ENCODE measurements at places on chromosomes 4 and X.

DNA sequence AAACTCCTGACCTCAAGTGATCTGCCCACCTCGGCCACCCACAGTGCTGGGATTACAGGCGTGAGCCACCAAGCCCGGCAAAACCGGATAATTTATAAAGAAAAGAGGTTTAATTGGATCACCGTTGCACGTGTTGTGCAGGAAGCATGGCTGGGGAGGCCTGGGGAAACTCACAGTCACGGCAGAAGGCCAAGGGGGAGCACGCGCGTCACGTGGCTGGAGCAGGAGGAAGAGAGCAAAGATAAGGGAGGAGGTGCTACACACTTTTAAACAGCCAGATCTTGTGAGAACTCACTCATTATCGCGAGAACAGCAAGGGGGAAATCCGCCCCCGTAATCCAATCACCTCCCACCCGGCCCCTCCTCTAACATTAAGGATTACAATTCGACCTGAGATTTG lies 177.9 kb upstream of the TENM3 start:
- DNase-seq: no peak

DNA sequence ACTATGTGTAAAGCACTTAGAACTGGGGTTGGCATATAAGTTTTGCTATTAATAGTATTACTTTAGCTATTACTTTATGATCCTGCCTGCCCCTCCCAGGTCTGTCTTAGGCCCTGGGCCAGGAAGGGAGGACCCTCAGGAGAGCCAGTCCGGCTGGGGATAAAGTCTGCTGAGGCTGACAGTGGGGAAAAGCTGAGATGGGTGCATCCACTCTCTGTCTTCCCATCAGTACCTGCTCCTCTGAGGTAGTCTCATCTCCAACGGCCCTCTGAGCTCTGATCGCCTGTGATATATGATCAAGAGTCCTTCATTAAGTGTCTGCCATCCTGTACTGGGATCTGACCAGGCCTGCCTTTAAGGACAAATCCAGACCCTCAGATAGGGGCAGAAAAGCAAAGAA lies 156.5 kb upstream of the PJA1 start:
- no peak for DNase-seq

DNA sequence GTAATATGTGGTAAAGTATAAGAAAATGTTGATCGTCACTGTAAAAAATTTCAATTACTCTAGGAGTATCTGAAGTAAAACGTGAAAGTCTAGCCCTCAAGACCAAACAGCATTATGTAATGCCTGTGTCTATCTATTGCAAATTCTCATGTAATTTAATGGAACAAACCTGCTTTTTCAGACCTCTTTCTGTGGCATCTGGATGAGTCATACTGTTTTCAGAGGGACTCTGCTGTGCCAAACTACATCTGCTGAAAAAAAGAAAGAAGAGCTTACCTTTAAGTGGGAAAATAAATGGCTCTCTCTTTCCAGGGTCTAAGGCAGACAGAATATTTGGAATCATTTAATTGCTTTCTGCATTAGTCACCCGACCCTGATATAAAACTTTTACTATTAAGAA lies 89.8 kb upstream of the ARMCX2 start:
- peak; percentile 46 for DNase-seq

GRCh38 chrX:290476-291166 lies 9.4 kb downstream of the PLCXD1 start:
- no peak for DNase-seq

- no peak for DNase-seq
These were observed 10.6 kb upstream of the AMOT start for GRCh38 chrX:112851161-112851779.

DNA sequence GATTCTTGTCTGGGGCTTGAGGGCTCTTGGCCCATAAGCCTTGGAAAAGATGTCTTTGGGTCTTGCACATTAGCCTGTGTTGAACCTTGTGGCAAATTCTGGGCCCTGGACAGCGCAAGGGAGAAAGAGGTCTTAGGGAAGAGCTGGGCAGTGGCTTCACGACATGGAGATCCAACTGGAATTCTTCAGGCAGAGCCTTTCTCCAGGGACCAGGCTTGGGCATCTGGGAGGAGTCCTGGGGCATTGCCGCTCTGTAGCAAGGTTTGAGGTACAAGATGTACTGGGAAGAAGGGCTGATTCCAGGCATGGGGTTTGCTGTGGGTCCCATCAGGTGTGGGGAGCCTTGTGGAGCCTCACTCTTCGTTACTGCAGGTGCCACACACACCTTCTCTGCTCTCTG lies 104.0 kb upstream of the ACTRT1 start:
- no peak for DNase-seq

DNA sequence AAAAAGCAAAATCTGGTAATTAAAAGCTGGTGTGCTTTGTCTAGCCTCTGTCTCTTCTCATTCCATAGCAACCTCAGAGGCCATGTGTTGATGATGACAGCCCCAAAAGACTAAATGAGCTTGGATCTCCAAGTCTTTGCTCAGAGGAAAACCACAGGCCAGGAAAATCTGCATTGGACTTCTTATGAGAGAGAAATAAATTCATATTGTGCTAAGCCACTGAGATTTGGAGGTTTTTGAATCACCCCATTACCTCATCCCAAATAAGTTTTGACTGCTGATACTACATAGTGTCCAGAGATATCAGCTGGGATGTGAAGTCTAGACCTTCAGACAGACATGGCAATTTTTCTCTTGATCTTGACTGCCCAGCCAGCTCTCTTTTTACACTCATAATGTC lies 178.6 kb upstream of the DIPK2B start:
- DNase-seq: no peak

- DNase-seq: no peak
These were observed 28.6 kb downstream of the NYX start for GRCh38 chrX:41475591-41476241.

DNA sequence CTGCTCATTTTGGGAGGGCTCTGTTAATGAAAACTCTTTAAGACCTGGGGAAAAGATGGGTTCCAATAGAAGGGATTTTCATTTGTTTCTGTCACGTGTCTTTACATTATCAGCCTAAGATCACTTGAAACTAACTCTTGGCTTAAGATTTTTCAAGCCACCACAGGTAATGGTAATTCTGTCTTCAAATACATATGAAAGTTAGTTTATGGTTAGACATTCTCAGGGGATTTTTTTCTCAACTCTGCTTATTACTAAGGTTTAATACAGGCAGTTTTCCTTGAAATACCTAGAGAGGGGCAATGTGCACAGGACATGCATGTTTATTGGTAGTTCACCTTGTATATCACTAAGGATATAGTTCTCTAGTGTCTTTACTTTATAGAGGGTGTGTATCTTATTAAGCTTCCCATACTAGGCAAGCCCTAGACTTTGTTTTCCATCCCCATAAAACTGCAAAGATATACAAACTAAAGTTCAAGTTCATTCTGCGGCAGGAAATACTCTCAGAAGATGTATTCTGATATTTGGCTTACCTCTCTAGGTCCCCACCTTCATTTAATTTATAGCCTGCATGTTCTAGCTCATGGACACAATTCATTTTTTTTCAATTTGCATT lies 38.2 kb upstream of the MYOZ2 start:
- no peak for DNase-seq

DNA sequence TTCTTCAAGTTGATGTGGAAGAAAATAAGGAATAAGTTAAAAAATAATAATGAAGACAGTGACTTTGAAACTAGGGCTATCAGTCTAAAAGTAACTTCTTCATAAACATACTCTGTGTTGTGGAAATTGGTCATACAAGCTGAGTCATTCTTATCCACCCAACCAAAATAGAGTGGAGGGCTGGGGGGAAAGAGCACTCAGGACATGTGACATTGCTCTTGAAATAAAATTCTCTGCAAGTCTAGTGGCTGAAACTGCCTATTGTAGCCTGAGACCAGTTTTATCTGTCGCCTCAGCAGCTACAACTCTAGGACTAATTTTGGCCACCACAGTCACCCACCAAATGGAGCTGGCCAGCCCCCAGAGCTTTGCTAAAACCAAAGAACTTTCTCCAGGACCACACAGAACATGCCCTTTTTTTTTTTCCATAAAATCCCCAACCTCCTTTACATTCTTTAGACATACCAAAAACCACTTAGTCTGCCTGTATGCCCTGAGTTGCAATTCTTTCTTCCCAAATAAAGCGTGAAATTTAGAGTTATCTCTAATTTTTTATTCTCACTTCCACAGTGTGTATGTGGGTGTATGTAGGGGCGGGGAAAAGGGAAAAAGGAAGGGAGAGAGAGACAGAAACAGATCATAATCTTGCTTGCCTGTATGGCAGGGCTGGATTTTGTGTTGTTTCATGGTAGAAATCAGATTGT lies 23.0 kb upstream of the SLC25A4 start:
- no peak for DNase-seq

DNA sequence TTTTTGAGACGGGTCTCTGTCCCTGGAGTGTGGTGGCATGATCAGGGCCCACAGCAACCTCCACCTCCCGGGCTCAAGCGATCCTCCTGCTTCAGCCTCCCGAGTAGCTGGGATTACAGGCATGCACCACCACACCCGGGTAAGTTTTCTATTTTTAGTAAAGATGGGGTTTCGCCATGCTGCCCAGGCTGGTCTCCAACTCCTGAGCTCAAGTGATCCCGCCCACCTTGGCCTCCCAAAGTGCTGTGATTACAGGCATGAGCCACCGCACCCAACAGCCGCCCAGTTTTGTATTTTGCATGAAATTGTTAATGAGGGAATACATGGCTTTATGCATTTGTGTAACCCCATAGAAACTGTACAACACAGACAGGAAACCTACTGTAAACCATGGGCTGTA lies 2.8 kb upstream of the ARHGAP4 start:
- DNase-seq: no peak

GRCh38 chr4:182015893-182016292 lies 227.3 kb upstream of the TENM3 start:
- DNase-seq: peak; percentile 47

All from LHCN-M2 (cell line).